T follicular helper cell (primary cell): ENCODE measurements at places on chromosomes 3 and 15.

DNA sequence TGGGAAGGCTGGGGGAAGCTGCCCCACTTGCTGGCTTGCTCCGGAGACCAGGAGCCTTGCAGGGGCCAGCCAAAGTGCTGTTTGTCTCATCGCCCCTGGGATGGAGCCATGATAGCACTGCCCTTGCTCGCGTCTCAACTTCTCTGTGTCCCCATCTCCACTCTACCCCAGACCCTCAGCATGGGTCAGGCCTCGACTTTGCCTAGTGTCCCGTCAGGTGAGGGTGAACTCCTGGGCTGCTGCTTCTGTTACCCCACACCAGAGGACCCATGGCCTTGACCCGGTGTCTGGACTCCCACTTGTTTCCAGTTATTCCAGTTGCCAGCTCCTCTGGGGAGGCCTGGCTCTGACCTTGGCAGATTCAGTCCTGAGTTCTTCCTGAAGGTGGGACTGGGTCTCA is 36.5 kb upstream of the DUSP7 start:
- no peak for DNase-seq

GRCh38 chr3:79005084-79005483 is 762.7 kb downstream of the ROBO1 start:
- no peak for DNase-seq

DNA sequence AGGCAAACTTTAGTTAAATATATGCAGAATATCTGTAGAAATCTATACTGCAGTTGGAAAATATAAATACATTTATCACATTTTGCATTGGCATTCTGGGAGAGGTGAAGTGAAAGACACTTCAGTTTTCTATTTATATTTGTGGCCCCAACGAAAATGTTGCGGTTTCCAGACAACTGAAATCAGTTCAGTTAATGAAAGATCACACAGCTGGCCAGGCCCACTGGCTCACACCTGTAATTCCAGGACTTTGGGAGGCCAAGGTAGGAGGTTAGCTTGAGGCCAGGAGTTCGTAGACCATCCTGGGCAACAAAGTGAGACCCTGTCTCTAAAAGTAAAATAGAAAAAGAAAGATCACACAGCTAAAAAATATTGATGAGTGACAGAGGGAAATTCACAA is 11.9 kb upstream of the CLASP2 start:
- DNase-seq: no peak

DNA sequence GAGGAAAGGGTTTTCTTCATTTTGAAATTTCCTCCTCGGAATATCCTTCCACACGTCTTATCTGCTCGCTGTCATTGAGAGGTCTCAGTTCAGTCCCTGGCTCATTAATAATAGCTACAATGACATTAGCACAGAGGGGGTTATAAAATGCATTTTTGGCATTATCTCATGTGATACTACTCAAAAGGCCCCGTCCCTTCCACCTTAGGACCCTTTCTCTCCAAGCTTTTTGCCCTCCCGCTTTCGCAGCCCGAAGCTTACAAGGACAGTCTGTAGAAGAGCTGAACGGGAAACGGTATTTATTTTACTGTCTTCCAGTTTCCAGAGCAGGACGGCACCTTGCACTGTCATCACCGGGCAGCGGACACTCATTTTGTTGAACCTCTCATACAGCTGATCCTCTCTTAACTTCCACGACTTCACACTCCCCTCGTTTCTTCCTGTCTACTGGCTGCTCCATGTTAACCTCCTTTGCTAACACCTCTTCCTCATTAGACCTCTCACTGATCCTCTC is 5.6 kb upstream of the PLEKHO2 start:
- no peak for DNase-seq

- no peak for DNase-seq
Observed at GRCh38 chr3:50454481-50455070, 48.9 kb downstream of the CACNA2D2 start.

DNA sequence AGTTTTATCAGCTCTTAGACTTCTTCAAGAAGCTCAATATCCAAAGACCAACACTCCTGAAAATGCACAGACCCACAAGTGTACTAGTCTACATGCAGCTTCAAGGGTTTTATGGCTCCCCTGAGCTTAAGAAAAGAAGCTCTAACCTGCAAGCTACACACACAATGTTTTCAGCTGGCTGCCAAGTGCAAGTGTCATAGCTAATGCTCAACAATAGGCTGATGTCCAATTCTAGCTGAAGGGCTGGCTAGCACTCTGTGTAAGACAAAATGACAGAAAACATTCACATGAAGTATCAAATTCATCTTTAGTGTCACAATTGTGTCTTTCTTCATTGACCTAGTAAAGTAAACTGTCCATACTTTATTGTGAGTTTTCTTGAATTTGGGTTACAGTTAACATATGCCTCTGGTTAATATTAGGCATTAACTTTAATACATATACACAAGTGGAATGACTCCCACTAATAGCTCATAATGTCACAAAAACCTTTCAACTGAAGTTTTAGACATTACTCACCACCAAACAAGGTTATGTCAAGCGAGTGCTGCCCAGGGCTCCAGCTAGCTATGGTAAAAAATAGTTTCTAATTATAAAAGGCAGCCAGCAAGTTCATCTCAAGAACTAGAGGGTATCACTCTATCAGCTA is 15.1 kb downstream of the ABI3BP start:
- DNase-seq: no peak

DNA sequence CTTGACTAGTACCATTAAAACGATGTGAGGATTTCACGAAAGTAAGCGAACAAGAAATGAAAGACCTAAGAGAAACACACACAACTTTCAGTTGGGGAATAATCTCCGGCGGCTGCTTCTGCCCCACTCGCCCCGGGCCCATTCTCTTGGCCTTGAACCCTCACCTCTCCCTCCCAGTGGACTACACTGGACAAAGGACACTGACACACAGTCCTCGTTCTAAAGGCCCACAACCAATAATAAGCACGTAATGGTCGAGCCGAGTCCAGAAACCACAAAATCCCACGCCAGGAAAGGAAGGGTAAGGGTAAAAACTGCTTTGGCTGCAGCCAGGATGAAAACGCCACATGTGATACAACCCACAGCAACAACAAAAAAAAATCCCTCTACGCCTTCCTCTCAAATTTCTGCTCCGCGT is 469 bp downstream of the ZNF770 start:
- DNase-seq: no peak

DNA sequence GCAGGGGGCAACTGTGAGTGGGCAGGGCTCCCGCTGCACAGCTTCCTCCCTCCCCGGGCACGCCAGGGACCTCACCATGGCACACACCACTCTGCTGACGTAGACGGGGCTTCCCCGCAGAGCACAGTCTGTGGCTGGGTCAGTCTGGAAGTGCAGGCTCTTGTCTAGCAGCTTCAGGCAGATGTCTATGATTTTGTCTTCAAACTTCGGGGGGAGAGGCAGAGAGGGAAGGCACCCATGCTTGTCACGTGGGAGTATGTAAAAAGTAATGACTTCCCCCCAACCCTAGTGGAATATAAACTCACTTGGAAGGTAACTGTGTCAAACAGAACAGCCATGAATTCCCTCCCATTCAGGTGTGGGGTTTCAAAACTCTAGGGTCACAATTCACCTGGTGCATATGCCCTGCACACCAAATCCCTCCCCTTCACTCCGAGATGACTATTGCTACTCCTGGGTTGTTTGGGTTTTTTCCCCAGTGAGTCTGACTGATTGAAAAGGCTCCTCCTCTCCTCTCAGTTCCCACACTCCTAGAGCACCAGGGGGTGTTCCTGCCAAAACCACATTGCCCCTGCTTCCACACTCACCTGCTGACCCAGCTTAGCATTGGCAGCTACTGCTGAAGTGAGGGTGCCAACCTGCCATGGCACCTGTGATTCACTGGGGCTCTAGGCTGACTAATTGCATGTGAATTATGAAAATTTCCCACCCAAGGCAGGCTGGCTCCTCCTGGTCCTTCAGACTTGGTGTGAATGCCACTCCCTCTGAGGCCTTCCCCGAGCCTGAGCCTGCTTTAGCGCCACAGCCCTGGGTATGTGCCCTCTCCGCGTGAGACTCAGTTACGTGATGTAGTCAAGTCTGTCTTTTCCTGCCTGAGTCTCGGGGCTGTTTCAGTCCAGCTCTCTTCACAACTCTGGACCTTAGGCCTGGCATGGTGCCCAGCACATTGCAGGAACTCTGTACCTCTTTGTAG is 13.0 kb downstream of the TGM5 start:
- no peak for DNase-seq

GRCh38 chr15:71153823-71154524 is 38.7 kb downstream of the THSD4 start:
- DNase-seq: no peak

- DNase-seq: no peak
Observed at GRCh38 chr3:194933465-194933864, 247.8 kb downstream of the FAM43A start.

DNA sequence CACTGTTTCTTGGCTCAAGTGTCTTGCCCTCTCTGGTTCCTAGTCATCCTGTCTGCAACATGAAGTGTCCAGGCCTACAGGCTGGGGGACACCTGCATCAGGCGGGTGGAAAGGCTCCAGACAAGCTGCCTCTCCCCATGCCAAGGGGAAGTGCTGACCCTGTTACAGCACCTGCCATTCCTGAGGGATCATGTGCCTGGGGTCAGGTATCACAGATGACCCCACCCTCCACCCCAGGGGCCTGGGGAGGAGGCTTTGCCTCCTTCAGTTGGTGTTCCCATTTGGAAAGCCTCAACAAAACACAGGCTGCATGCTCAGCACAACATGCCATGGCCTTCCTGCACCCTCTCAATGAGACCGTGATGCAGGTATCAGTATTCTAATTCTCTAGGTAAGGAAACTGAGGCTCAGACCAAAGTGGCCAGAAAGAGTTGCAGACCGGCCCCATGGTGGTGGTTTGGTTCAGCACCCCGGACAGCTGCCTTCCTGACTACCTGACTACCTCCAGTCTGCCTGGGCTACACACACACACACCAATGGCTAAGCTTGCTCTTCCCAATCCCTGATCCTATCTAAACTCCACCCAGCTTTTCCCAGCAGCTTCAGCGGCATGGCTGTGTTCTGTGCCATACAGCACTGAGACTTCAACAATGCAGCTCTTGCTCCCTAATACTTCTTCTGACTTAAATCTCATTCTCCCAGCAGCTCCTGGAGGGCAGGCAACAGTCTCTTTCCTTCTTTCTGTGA is 69.7 kb upstream of the LINGO1 start:
- no peak for DNase-seq

GRCh38 chr15:52695154-52695553 is 16.0 kb upstream of the ATOSA start:
- DNase-seq: no peak

DNA sequence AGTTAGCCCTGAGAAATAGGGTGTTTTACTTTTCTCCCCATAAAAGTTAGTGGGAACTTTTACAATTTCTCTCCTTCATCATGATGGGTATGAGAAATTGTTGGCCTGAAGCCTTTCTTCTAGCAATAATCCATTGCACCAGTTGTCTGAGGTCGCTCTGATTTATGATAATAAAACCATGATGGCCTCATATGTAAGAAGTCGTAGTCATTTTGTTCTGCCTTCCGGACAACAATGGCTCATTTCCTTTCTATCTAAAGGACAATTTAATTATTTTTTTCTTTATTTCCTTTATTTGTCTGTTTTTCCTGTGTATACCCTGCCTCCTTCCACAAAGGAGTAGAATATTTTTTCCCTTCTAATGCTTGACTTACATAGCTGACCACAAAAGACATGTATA is 31.6 kb upstream of the GNB4 start:
- DNase-seq: no peak

DNA sequence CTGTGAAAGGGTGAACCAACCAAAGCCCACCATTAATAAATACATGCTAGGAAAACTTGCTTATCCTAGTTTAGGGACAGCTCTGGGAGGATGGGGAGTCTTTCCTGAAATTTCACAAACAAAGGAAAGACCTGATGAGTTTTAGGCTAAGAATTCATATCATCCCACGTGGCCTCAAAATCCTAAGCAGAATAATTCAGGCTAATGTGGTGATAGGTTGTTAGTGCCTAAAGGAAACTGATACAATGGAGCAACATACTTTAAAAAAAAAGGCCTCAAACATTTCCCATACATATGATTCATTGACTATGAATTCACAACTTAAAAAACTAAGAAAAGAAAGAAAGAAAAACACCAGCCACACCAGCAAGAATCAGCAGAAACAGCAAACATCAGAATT is 126.9 kb upstream of the CNTN4 start:
- no peak for DNase-seq

GRCh38 chr3:129687586-129688125 is 81.2 kb upstream of the PLXND1 start:
- no peak for DNase-seq

DNA sequence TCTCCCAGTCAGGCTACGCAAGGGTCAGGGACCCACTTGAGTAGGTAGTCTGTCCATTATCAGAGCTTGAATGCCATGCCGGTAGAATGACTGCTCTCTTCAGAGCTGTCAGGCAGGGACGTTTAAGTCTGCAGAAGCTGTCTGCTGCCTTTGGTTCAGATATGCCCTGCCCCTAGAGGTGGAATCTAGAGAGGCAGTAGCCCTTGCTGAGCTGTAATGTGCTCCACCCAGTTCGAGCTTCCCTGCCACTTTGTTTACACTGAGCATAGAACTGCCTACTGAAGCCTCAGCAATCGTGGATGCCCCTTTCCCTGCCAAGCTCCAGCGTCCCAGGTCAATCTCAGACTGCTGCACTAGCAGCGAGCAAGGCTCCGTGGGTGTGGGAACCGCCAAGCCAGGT is 57.5 kb upstream of the SETMAR start:
- DNase-seq: no peak

- no peak for DNase-seq
Observed at GRCh38 chr3:148914936-148915690, 50.0 kb downstream of the CPA3 start.

DNA sequence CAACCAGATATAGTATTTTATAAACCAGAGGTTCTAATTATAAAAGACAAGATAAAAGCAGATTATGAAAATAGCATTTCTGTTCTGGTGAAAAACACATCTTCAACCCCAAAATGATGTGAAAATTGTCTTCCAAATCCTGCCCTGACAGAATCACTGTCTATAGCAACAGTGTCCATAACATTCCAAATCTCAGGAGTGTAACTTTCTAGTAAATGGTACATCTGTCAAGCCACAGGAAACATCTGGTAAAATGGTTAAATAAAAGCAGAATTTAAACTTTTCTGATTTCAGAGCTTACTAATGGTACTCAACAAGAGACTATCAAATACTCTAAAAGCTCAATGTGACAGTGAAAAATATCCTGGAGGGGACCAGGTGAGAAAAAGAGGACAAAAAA is 60.5 kb downstream of the VGLL4 start:
- DNase-seq: no peak

GRCh38 chr15:54540721-54541120 is 562.5 kb downstream of the UNC13C start:
- DNase-seq: no peak

DNA sequence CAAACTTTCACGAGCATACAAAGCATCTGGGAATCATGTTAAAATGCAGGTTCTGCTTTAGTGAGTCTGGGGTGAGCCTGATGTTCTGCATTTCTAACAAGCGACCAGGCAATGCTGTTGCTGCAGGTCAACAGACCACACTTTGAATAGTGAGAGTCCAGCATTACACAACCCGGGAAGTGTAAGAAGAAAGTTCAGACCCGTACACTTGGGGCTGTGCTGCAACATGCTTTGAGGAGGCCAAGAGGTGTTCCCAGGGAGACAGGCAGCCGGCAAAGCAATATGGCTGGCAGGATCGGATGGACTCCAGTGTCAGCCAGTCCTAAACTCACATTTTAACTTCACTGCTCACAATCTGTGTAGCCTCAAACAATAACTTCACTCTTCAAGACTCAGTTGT is 134.2 kb downstream of the LIPC start:
- no peak for DNase-seq
